Gastroesophageal sphincter (tissue), 4 donors: ENCODE measurements at places on chromosomes 5 and 9. TPM values are rescaled to one million over a fixed set of nuclear protein-coding genes. Genes with fewer than 3 reads are reported as not detected.

GRXCR2 gene
- not detected for total RNA-seq

PCDHGC5 gene
- 1.5 TPM for total RNA-seq

SLC46A2 gene
- total RNA-seq = not detected

ARSB gene
- total RNA-seq = 25.7 TPM

GPR150 gene
- not detected for total RNA-seq

SLC6A7 gene
- total RNA-seq = not detected

GADD45G gene
- total RNA-seq = 63.5 TPM

TMC1 gene
- not detected for total RNA-seq

C5orf34 gene
- total RNA-seq = 1.2 TPM

MEGF10 gene
- 0.32 TPM for total RNA-seq

PDE8B gene
- total RNA-seq = 2.6 TPM

RAB3C gene
- total RNA-seq = 3.5 TPM

EMB gene
- 8.4 TPM for total RNA-seq

DRD1 gene
- not detected for total RNA-seq

NFX1 gene
- 46.4 TPM for total RNA-seq

NPR3 gene
- total RNA-seq = 1.6 TPM

DMRT3 gene
- not detected for total RNA-seq

PPP2R2B gene
- total RNA-seq = 1.9 TPM

CRHBP gene
- 2.3 TPM for total RNA-seq

EGFLAM gene
- total RNA-seq = 4.8 TPM

BARHL1 gene
- not detected for total RNA-seq

ARHGEF39 gene
- total RNA-seq = 0.54 TPM

CARD6 gene
- total RNA-seq = 9.4 TPM

IL9 gene
- total RNA-seq = not detected

FAM221B gene
- total RNA-seq = not detected

CARTPT gene
- total RNA-seq = 2.0 TPM

GFI1B gene
- not detected for total RNA-seq
